EL (cell line): ENCODE measurements at places on chromosomes 3 and 15.

GRCh38 chr3:36065321-36065720, 315.0 kb upstream of the STAC start:
- no peak for DNase-seq

- no peak for DNase-seq
Measured at GRCh38 chr3:39385456-39386090, 2.4 kb downstream of the SLC25A38 start.

- no peak for DNase-seq
Measured at GRCh38 chr3:140756240-140757016, 78.6 kb downstream of the TRIM42 start.

GRCh38 chr3:134823679-134824078, 28.6 kb downstream of the EPHB1 start:
- no peak for DNase-seq
